ENCODE measurements at places on chromosomes 5 and 9.

GRCh38 chr5:142013734-142014521 is 1.1 kb upstream of the GNPDA1 start:
- no peak for DNase-seq

GRCh38 chr5:119340597-119341218 is 15.1 kb upstream of the TNFAIP8 start:
- no peak for DNase-seq

GRCh38 chr5:80037366-80037765 is 2.2 kb downstream of the THBS4 start:
- no peak for DNase-seq

DNA sequence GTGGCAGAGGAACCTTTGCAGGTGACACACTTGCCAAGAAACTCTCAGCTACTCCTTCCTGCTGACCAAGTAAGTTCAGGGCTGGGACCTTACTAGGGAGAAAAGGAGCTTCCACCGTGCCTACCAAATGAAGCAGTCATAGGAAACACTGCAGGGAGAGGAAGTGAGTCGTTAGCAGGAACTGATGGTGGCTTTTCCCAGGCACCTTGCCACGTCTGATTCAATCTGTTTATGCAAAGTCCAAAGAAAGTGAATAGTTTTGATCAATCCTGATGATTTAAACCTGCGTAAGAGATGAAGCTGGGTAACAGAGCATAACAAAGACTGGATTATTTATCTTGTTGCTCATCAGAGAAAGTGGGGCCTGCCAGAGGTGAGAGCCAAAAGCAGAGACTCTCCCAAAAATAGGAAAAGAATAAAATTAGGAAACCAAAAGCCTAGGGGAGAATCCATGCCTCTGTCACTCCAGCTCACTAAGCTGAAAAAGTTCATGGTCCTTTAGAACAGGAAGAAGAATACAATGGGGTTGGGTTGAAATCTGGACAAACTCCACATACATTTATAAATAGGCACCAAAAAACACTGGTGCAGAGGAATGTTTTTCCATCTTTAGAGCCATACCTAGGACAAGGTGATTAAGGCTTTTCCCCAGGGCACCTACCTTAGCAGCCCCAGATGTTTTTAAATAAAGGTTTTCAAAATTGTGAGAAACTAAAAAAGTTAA is 9.3 kb upstream of the PFDN1 start:
- no peak for DNase-seq

DNA sequence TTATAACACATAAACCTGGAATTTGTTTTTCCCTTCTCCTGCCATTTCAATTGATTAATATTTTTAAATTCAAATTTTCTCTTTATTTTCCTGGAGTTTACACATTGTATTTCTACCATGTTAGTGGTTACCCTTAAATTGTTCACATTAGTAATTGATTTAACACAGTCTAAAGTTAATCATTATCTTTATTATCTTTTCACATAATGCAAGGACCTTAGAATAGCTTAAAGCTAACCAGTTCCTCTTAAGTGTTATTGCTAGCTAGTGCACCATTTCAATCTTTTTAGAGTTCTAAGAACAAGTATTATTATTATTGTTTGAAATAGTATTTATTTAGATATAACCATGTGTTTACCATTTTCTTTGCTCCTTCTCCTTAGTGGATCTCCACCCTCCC is 251.2 kb upstream of the FBXL7 start:
- DNase-seq = no peak

GRCh38 chr9:124078641-124079040 is 67.1 kb downstream of the LHX2 start:
- DNase-seq = no peak

- no peak for DNase-seq
Measured at GRCh38 chr5:3041001-3041400, 289.5 kb upstream of the IRX2 start.

- DNase-seq = no peak
Measured at GRCh38 chr9:34547960-34548611, 25.3 kb upstream of the ENHO start.

DNA sequence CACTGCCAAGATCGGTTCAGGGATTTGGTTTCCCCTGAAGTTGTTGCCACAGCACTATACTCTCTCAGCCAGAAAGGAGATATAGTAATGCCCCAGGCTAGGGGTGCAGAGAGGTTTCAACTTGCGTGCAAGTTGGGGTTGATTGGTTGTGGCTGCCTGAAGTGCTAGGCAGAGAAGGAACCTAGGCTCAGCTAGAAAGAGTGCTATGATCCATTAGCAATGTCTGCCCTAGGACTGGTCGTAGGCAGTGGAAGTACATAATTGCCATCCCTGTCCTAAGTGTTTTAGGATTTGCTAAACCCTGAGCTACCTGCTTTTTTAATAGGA is 136.6 kb upstream of the SMIM23 start:
- no peak for DNase-seq

DNA sequence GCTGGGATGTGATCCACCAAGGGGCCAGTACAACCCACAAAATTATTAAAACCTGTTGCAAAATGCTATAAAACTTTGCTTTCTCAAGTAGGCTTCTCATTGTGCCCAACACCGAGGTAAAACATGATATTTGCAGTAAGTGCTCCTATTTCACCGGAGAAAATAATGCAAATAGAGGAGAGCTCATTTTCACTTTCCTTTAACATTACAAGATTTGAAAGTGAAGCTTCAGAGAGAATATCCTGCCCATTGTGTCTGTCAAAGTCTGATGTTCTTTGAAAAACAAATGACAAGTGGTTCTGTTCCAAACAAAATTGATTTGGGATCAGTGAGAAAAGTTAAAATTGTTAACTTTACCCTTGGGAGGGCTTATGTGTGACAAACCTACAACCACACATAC is 287.1 kb downstream of the KCNN2 start:
- no peak for DNase-seq

- no peak for DNase-seq
Measured at GRCh38 chr9:95307538-95307937, 10.0 kb downstream of the FANCC start.
